Hepatocyte (in vitro differentiated cells): ENCODE measurements at places on chromosomes 1 and 21. TPM values are rescaled to one million over a fixed set of nuclear protein-coding genes. Genes with fewer than 3 reads are reported as not detected.
A peak's percentile ranks its signal among the peaks of the same experiment; 100 is the strongest.

DNA sequence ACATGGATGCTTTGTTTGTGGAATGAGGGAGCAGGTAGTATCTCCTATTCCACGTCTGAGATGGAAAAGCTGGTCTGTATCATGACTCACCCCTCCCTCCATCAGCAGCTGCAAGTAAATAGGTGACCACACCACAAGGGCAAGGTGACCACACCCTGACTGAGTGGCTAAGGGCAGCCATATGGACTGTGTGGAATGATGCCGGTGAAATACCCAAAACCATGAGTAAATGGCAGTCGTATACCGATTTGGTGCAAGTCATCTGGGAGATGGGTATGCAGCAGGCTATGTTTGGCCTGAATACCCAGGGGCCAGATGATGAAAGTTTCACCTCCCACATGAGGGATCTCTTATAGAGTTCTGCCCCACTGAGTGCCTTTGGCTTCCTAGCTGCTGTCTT is 15.8 kb upstream of the UBE2U start:
- H3K27ac ChIP-seq = no peak overlapping the region
- DNase-seq = no peak
- peaks cover 7% of the 10 kb centered on the region for H3K4me1 ChIP-seq
- H3K4me3 ChIP-seq = no peak overlapping the region
- H3K36me3 ChIP-seq = no peaks in the 10 kb centered on the region

DNA sequence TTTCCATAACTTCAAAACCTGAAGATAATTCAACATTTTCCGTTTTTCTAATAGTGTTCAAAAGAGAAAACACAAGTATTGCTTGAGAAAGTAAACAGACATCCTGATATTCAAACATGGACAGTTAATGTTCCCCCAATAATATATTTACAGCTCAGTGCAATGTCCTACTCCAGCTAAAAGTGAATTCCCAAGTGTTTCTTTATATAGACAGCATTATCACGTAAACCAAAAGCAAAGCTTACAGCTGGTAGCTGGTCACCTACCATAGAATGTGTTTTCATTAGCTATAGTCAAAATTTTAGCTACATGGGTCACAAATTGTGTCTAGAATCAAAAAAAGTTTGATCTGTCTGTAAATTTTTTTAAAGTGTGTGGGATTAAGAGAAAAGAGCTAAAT is 34.9 kb downstream of the WLS start:
- no peaks in the 10 kb centered on the region for H3K27me3 ChIP-seq
- no peaks in the 10 kb centered on the region for H3K36me3 ChIP-seq
- peak overlapping the region; percentile 85 for H3K27ac ChIP-seq
- H3K4me3 ChIP-seq = no peak overlapping the region
- DNase-seq = no peak
- peaks cover 30% of the 10 kb centered on the region for H3K4me1 ChIP-seq

- peaks cover 13% of the 10 kb centered on the region for H3K4me1 ChIP-seq
- no peak overlapping the region for H3K27ac ChIP-seq
- DNase-seq = no peak
- no peaks in the 10 kb centered on the region for H3K27me3 ChIP-seq
- no peak overlapping the region for H3K4me3 ChIP-seq
- no peaks in the 10 kb centered on the region for H3K36me3 ChIP-seq
Observed at GRCh38 chr1:47183308-47184089, 6.3 kb downstream of the PDZK1IP1 start.

DNA sequence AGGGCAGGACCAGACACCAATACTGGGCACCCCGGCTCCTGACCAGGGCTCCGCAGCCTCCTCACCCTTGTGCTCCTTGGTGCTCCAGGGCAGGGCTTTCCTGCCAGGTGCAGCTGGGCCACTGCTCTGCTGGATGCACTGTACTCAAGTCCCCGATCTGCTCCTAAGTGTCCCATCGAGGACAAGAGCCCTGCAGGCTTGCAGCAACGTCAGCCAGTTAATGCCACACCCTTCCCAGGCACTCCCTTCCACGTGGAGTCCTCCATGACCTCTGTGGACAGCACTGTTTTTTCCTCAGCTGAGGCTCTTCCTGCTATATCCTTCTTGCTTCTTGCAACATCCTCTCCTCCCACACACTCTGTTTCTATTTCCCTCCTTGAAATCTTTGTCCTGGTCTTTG is 94.0 kb upstream of the NGF start:
- H3K27me3 ChIP-seq = no peaks in the 10 kb centered on the region
- H3K27ac ChIP-seq = no peak overlapping the region
- H3K36me3 ChIP-seq = no peaks in the 10 kb centered on the region
- DNase-seq = peak; percentile 38

GRCh38 chr1:15401391-15402055 is 8.2 kb upstream of the EFHD2 start:
- no peaks in the 10 kb centered on the region for H3K27me3 ChIP-seq
- H3K4me1 ChIP-seq = no peaks in the 10 kb centered on the region
- H3K36me3 ChIP-seq = no peaks in the 10 kb centered on the region
- H3K27ac ChIP-seq = no peak overlapping the region
- DNase-seq = no peak

DNA sequence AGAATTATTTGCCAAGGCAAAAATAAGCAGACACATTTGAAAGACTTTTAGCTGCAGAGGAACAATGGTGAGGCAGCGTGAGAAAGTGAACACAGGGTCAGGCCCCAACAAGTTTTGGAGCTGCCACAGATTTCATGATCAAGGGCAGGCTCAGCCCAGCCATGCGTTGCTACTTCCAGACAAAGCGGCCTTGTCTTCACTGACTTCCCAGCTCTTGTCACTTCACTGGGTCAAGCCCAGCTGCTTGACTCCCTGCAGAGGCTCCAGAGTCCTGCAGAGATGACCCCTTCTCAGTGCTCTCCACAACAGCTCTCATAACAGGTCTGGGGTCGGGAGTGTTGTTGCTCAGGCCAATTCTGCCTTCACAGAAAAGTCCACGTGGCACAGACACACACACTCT is 35.8 kb downstream of the HHAT start:
- H3K27me3 ChIP-seq = no peaks in the 10 kb centered on the region
- H3K36me3 ChIP-seq = no peaks in the 10 kb centered on the region
- H3K27ac ChIP-seq = no peak overlapping the region
- no peaks in the 10 kb centered on the region for H3K4me1 ChIP-seq
- no peak overlapping the region for H3K4me3 ChIP-seq

DNA sequence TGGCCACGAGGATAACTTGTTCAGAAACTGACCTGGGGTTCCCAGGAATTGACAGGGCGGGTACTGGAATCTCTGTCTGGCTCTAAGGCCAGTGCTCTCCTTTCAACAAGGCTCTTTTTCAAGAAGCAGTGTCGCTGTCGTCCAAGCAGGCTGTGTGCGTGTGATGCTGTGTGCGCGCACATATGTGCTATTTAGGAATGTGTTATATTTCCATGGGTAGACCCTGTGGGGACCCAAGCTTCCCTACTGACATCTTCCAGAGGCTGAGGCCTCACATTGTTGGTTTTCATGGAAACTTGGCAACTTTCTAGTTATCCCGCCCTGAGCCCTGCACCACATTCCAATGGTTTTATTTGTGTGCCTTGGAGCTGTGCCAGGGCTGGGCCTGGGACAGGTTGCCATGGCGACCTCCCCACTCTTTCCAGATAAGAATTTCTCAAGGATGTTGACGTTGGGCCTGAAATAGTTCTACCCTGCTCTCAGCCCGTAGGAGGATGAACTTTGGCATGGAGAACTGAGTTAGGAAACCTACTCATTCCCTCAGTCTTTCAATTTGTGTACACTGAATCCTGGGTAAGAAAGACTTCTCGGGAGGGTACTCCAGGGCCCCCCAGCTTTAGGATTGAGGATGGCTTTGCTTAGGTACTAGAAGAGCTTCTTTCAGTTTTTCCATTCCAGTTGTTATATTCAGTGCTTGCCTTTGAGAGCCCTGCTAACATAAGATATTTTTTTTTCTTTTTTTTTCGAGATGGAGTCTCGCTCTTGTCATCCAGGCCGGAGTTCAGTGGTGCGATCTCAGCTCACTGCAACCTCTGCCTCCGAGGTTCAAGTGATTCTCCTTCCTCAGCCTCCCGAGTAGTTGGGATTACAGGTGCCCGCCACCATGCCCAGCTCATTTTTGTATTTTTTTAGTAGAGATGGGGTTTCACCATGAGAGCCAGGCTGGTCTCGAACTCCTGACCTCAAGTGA is 38.8 kb upstream of the SRSF10 start:
- H3K4me3 ChIP-seq = no peak overlapping the region
- no peaks in the 10 kb centered on the region for H3K27me3 ChIP-seq

- no peak overlapping the region for H3K4me3 ChIP-seq
- H3K27ac ChIP-seq = no peak overlapping the region
- no peaks in the 10 kb centered on the region for H3K27me3 ChIP-seq
Observed at GRCh38 chr1:81809808-81810207, 9.1 kb downstream of the ADGRL2 start.

GRCh38 chr1:183370399-183371058 is 47.7 kb downstream of the NMNAT2 start:
- H3K27me3 ChIP-seq = no peaks in the 10 kb centered on the region
- no peak overlapping the region for H3K27ac ChIP-seq
- no peaks in the 10 kb centered on the region for H3K36me3 ChIP-seq
- H3K4me3 ChIP-seq = no peak overlapping the region

GRCh38 chr1:7928247-7928646 is 12.4 kb downstream of the TNFRSF9 start:
- no peak for DNase-seq
- H3K27me3 ChIP-seq = peaks cover 24% of the 10 kb centered on the region
- no peaks in the 10 kb centered on the region for H3K4me1 ChIP-seq
- no peak overlapping the region for H3K4me3 ChIP-seq

- H3K27ac ChIP-seq = no peak overlapping the region
- H3K36me3 ChIP-seq = no peaks in the 10 kb centered on the region
- no peak for DNase-seq
- no peaks in the 10 kb centered on the region for H3K4me1 ChIP-seq
- no peak overlapping the region for H3K4me3 ChIP-seq
Observed at GRCh38 chr1:19057784-19058475, 101.5 kb upstream of the IFFO2 start.

DNA sequence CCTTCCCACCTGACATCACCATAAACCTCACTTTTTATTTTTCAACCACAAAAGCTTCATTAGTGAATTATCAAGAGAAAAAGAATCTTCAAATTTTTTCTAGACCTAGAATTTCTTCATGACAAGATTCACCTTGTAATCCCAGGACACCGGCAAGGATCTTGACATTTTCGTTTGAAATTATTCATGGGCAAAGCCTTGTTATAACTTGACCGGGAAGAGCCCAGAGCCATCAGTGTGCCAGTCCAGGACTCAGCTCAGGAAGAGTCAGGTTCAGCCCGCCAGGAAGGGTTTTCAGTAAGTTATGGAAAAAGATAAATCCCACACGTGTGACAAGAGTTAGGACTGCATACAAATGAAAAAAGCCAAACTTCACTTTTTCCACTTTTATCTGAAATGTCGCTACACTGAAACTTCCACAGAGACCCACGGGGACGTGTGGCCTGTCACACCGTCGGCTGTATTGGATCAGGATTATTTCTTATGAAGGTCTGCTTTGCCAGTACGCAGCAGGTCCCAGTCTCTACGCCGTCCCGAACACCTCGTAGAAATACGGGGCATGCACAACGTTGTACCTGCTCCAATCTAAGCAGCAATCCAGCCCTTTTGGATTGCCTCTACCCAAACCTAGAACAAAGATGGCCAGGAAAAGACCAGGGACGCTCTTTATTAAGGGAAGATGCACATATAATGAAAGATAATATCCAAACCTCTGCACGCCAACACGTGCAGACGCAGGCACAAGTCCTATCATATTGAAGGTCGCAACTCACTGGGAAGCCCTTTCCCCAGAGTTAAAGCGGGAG is 916 bp downstream of the F3 start:
- peak overlapping the region; percentile 97 for H3K27ac ChIP-seq
- no peaks in the 10 kb centered on the region for H3K27me3 ChIP-seq
- no peak for DNase-seq
- no peaks in the 10 kb centered on the region for H3K36me3 ChIP-seq
- H3K4me1 ChIP-seq = peaks cover 34% of the 10 kb centered on the region

TRAF3IP3 gene
- 0.13 and 0.20 TPM in 2 replicates for total RNA-seq

GRCh38 chr1:109641078-109641740 is 14.7 kb upstream of the GSTM4 start:
- H3K4me3 ChIP-seq = no peak overlapping the region
- H3K27me3 ChIP-seq = no peaks in the 10 kb centered on the region
- H3K36me3 ChIP-seq = no peaks in the 10 kb centered on the region
- H3K4me1 ChIP-seq = peaks cover 23% of the 10 kb centered on the region

ILDR2 gene
- 2.4 and 3.4 TPM in 2 replicates for total RNA-seq

SPRR4 gene
- not detected in 2 replicates for total RNA-seq
